ENCODE measurements at places on chromosomes 1 and 21. TPM values are rescaled to one million over a fixed set of nuclear protein-coding genes. Genes with fewer than 3 reads are reported as not detected.

DNA sequence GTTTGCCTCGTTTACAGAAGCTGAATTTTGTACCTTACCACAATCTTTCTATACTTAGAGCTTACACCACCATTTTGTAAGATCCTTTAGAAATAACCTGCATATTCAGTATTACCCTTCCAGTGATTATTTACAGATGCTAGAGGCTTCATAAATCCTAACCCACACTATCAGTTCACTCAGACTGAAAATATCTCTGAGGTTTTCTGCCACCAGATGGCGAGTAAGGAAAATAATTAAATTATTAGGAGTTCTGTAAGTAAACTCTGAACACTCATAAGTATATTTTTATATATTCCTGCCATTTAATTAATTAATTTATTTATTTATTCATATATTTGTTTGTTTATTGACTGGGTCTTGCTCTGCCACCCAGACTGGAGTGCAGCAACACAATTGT is 1635.2 kb downstream of the PLA2G4A start:
- H3K27me3 ChIP-seq = no peaks in the 10 kb centered on the region
- H3K36me3 ChIP-seq = no peaks in the 10 kb centered on the region
- no peak overlapping the region for H3K27ac ChIP-seq
- H3K4me1 ChIP-seq = no peaks in the 10 kb centered on the region

Gene CFAP74
- total RNA-seq = not detected

GRCh38 chr1:215720126-215720525 is 153.0 kb downstream of the KCTD3 start:
- no peaks in the 10 kb centered on the region for H3K4me1 ChIP-seq
- H3K27me3 ChIP-seq = no peaks in the 10 kb centered on the region
- H3K27ac ChIP-seq = no peak overlapping the region
- H3K4me3 ChIP-seq = no peak overlapping the region
- no peaks in the 10 kb centered on the region for H3K36me3 ChIP-seq
- no peak for DNase-seq

GRCh38 chr1:52007215-52008002 is 16.9 kb upstream of the RAB3B start:
- H3K27me3 ChIP-seq = no peaks in the 10 kb centered on the region
- no peak overlapping the region for H3K27ac ChIP-seq
- H3K4me1 ChIP-seq = peaks cover 4% of the 10 kb centered on the region
- H3K36me3 ChIP-seq = no peaks in the 10 kb centered on the region
- DNase-seq = no peak
- no peak overlapping the region for H3K4me3 ChIP-seq

- H3K4me3 ChIP-seq = no peak overlapping the region
- H3K4me1 ChIP-seq = no peaks in the 10 kb centered on the region
- H3K36me3 ChIP-seq = no peaks in the 10 kb centered on the region
These were observed 451.1 kb downstream of the RWDD3 start for GRCh38 chr1:95685081-95685480.

GRCh38 chr21:43004926-43005325 is 30.6 kb downstream of the PKNOX1 start:
- peaks cover 11% of the 10 kb centered on the region for H3K4me1 ChIP-seq
- no peak overlapping the region for H3K4me3 ChIP-seq
- H3K27me3 ChIP-seq = no peaks in the 10 kb centered on the region
- no peak for DNase-seq

Gene EXTL1
- 1.6 TPM for total RNA-seq

Gene KCNJ10
- total RNA-seq = not detected

GRCh38 chr1:14811573-14811972 is 213.1 kb downstream of the KAZN start:
- H3K27me3 ChIP-seq = no peaks in the 10 kb centered on the region
- H3K4me3 ChIP-seq = no peak overlapping the region
- no peaks in the 10 kb centered on the region for H3K4me1 ChIP-seq
- no peak overlapping the region for H3K27ac ChIP-seq
- DNase-seq = no peak

Measured in thoracic aorta (tissue), 2 donors.